Activated CD4-positive, alpha-beta T cell treated with anti-CD3 and anti-CD28 coated beads for 4 hours (primary cell): ENCODE measurements at places on chromosomes 3 and 15.

GRCh38 chr15:80856809-80857377, 77.7 kb downstream of the CEMIP start:
- no peak for DNase-seq

DNA sequence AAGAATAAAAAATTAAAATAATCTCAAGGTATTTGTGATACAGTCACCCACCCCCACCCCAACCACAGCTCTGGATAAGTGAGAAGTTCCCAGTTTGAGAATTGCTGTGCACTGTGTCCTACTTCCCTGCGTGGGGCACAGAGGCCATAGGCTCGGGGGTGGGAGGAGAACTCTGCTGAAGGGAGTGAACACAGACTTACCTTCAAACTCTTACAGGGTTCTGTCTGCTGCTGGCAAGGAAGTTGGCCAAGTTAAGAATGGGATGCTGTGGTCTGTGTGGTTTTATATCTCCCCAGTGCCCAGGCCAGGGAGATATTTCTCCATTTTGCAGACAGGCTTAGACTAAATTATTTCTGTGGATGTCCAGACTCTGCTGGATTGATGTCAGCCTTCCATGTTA, 37.6 kb downstream of the SPTSSB start:
- no peak for DNase-seq

DNA sequence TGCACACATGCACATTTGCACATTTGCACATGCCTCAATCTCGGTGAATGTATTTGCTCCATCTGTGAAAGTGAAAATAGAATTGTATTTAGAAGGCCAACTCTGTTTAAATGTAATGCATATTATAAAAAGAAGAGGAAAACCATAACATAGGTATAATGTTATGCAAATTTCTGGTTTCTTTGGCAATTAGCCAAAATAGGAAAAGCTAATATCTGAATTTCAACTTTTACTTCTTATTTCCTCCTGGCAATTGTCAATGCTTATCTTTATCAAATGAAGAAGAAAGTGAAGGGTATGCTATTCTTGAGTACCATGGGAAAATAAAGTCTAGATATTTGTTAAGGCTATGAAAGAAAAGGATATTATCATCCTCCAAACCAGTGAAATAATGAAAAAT, 76.7 kb upstream of the SLC2A2 start:
- DNase-seq, result no peak

GRCh38 chr3:11807686-11808085, 39.0 kb downstream of the TAMM41 start:
- no peak for DNase-seq

GRCh38 chr3:151483961-151484520, 23.2 kb upstream of the IGSF10 start:
- DNase-seq, result no peak

GRCh38 chr3:190076136-190076535, 44.6 kb downstream of the P3H2 start:
- no peak for DNase-seq

DNA sequence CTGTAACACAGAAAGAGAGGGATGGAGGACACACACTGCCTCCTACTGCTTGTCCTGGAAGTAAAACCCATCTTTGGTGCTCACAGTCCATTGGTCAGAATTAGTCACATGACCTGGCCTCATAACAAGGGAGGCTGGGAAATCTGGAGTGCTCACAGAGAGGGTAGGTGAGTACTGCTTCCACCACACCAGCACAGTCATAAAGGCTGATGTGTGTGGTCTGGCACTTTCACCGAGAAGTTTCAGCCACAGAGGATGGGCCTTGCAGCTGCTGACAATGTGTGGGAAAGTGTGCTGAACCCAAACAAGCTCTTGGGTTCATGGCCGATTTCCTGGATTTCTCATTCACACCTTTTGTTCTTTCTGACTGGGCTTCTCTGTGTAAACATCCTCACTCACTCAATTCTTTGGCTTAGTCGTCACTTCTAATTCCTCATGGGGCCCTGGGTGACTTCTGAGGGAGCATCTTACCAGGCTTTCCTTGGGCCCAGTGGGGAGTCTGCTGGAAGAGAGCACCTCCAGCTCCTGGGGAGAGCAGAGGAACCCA, 100.7 kb downstream of the ASB7 start:
- no peak for DNase-seq

DNA sequence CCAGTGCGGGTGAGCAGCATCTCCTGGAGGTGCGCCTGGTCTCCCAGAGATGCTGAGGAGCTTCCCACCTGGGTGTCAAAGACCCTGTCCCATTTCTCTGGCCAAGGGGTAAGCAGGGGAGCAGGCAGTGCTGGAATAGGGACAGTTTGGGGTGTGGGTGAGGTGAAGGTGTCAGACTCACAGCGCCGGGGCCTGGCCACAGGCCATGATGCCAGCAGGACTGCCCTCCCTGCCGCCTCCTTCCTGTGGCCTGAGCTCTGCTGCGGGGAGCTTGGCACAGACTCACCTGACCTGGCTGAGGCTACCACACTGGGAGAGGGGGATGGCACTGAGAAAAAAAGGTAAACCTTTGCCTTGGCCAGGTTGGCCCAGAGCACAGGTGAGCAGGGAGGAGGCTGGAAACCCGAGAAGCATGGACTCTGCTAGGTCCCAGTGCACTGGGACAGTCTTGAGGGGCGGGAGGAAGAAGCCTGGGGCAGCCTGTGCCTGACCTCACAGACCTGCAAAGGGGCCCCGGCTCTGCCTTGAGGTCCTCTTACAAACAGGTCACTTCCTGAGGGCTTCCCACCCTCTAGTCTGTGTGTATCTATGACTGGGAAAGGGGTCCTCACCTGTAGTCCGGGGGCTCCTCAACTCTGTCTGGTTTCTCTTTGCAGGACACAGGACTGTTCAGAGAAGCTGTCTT, 28.2 kb downstream of the GRAMD2A start:
- DNase-seq, result no peak

GRCh38 chr3:76111808-76112207, 326.5 kb upstream of the ZNF717 start:
- DNase-seq, result no peak

DNA sequence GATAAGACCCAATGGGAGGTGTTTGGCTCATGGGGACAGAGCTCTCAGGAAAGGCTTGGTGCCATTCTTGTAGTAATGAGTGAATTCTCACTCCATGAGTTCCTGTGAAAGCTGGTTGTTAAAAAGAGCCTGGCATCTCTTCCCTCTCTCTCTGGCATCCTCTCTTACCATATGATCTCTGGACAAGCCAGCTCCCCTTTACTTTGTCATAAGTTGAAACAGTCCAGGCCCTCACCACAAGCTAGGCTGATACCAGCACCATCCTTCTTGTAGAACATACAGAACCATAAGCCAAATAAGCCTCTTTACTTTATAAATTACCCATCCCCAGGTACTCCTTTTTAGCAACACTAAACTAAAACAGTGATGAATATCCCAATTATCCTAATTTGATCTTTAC, 166.9 kb upstream of the TMC3 start:
- DNase-seq, result no peak

DNA sequence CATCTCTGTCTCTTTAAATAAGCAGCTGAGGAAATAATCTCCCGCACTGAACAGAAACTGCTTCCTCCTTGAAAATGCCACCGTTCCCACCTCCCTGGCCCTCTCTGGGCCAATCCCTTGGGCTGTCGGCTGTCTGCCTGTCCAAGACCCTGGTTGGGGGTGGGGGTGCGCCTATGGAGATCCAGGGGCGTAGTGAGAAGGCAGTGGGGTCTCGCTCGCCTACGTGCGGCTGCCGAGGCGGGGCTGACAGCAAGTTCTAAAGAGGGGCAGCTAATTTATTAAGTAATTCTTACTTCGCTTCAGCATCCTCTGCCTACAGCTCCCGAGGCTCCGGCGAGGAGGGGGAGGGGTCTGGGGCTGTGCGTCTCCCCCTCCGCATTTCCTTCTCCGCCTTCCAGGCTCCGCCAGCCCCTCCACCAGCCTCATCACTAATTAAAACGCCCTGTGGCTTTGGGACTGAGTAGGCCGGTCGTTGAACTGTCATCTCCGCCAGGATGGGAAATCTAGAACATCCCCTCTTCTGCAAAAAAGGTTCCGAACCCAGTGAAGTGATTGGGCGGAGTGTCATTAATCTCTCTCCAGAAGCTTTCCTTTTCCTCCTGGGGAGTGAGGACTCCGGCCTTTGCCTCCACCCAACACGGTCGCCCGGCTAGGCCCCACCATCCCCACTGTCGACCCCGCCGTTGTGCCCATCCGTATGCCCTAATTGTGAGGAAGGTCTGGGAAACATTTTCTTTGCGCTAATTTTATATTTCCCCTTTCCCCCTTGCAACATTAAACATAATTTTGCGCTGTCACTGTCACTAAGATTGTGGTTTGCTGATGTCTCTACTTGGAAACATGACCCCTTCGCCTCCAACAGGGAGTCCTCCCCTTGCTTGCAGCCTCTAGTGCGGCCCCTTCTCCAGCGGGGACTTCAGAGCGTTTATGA, 16.9 kb downstream of the NR2F2 start:
- DNase-seq, result no peak

- DNase-seq, result no peak
Measured at GRCh38 chr3:177411201-177411600, 213.9 kb upstream of the TBL1XR1 start.

DNA sequence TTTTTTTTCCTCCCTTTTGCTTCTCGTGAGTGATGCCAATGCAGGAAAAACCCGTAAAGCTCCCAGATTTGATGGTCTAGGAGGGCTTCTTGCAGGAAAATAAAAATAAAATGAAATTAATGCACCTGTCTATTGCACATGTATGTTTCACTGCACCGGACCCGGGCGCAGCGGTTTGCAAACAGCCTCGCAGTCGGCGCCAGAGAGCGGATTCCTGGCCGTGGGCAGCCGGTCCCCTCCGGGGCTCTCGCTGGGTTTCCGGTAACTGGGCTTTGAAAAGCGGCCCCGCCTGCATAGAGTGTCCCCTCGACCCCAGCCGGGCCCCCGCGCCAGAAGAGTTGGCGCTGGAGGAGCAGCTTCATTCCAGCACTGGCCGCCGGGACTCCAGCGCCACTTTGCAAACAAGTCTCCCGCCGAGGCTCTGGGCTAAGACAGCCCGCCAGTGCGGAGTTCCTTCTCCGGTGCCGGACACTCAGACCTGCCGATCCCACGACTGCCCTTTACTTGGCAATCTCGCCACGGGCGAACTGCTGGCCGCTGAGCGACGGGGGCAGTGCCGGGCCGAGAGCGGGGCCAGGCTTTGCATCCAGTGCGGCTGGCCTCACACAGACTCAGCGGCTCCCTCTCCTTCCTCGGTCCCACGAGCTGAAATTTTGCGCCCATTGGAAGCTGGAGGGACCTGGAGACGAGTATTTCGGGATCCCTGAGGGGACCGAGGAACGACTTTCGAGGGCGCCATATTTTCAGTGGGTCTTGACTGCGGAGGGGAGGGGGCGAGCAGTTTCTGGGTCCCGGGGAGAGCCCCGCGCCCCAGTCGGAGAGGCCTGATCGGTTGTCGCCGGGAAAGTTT, 225.9 kb upstream of the C2CD4B start:
- DNase-seq, result peak; percentile 2

DNA sequence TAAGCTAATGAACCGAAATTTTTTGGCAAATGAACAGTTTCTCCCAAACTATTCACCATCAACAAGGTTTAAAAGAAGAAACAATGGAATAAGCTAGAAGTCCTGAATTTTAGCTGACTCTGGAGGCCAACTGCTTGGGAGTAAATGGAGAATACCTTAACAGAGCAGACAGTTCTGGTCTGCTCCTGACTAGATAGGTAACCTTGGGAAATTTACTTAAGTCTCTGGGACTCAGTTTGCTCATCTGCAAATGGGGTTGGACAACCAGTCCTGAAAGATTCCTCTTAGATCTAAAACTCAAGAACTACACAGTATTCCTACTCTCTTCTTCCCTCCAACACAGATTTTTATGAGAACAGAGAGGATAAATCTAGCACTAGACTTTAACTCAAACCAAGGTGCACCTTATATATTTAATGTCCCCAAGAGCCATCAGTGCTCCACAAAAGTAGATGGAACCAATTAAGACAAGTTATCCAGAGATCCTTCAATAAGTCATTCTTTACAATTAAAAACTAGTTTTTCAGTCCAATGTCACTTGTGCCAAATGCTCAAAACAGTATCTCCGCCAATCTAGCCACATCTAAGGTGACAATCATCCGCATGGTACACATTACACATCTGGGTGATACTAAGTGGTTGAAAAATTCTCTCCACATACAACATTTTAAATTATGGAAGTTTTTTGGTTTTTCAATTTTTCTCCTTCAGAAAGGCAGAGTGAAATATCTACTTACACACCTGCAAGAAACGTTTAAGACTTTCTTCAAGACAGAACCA, 1.5 kb downstream of the RHOA start:
- DNase-seq, result no peak

DNA sequence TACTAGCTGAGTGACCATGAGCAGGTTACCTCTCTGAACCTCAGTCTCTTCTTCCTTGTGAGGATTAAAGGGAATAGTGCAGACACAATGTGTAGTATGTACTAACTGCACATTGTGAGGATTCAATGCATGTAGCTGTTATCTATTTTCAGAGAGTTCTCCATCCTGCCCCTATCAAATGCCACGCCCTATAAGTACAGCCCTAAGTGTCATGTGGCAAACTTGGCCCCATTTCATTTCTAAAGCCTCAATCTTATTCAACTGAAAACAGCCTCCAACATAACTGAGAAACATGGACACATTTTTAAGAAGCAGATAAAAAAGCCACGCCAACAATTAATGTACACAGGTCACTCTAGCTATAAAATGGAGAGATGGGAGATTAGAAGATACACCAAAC, 220.0 kb downstream of the TBL1XR1 start:
- DNase-seq, result no peak

- DNase-seq, result no peak
Measured at GRCh38 chr3:425079-425478, 228.5 kb downstream of the CHL1 start.

- no peak for DNase-seq
Measured at GRCh38 chr3:120567370-120568201, 28.6 kb upstream of the NDUFB4 start.

DNA sequence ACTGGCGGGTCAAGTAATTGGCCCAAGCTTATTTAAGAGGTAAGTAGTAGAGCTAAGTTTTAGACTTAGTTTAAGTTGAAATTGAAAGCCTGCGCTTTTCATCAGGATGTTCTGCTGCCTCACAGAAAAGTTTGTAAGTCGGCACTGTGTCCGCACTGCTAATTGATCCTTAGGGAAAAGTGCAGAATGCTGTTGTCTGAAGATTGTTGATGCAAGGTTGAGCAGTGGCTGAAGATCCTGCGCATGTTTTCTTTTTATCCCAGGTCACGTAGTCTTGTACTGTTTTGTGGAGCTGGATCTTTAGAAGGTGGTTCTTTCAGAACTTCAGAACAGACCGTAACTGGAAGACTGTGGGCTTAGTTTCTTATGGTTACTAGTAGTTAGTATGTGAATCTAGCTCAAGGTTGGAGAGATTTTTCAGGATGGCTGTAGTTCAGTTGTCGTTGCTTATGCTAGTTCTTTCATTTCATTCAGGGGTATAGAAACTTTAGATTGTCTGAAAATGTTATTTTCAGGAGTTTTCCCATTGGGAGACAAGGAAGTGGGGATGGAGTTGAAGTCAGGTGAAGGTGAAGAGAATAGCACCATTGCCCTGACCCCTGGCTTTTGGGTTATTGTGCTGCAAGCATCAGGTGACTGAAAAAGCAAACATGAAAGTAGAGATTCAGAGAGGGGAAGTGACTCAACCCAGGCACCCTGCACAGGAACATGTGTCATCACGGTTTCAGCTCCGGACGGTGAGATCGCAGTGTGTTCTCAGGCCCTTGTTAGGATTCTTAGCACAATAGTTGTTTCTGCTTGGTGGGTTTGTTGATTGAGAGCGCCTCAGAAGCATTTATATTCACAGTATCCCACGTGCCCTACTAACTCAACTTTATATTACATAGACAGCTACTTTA, 32.8 kb downstream of the AKAP13 start:
- peak; percentile 75 for DNase-seq
